ENCODE measurements at places on chromosomes 3 and 15.

- DNase-seq: no peak
These were observed 439.8 kb upstream of the IL12A start for GRCh38 chr3:159548675-159549335.

- no peak for DNase-seq
These were observed 82.4 kb upstream of the PLCL2 start for GRCh38 chr3:16802389-16802788.

- no peak for DNase-seq
These were observed 271.5 kb downstream of the IL5RA start for GRCh38 chr3:2838546-2839157.

- DNase-seq: no peak
These were observed 61.8 kb downstream of the CCDC33 start for GRCh38 chr15:74297887-74298286.

GRCh38 chr3:128279601-128279880 lies 126.3 kb downstream of the EEFSEC start:
- DNase-seq: no peak

DNA sequence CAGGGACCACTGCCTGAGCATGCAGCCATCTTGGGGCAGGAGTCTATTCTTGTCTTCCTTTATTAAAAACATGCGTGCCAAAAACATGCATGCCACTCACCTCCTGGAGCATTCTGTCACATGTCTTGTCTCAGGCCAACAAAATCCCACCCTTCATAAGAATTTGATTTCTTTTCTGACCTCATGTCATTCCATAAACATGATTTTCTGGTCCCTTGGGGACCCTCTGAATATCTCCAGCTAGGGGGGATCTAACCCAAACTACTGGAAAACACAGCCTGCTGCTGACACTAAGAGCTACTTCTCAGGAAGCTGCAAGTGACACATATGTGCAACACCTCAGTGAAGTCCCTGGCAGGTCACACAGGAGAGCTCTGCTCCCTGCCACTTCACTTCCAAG lies 26.8 kb upstream of the NOX5 start:
- no peak for DNase-seq

Data from CD8-positive, alpha-beta memory T cell (primary cell).